ENCODE measurements at places on chromosomes 2 and 18.

- no peak for DNase-seq
Observed at GRCh38 chr2:104856086-104856972, 2.4 kb downstream of the POU3F3 start.

- peak; percentile 81 for DNase-seq
Observed at GRCh38 chr2:40680547-40680946, 228.7 kb upstream of the SLC8A1 start.

GRCh38 chr18:71798986-71799673 lies 745.0 kb downstream of the CBLN2 start:
- no peak for DNase-seq

DNA sequence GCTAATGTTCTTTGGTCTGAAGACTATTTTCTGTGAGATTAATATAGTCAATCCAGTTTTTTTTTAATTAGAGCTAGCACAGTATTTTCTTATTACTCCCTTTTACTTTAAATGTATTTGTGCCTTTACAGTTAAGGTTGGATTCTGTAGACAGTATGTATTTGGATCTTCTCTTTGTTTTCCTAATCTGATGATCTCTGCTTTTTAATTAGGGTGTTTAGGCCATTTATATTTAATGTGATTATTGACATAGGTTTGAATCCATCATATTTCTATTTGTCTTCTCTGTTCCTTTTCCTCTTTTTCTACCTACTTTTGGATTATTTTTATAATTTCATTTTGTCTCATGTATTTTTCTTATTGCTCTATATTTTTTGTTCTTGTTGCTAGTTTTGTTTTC lies 437.7 kb downstream of the CPS1 start:
- no peak for DNase-seq

GRCh38 chr2:136361521-136361920 lies 243.6 kb upstream of the CXCR4 start:
- DNase-seq = no peak
